ENCODE measurements at places on chromosomes 1 and 21. TPM values are rescaled to one million over a fixed set of nuclear protein-coding genes. Genes with fewer than 3 reads are reported as not detected.
A peak's percentile ranks its signal among the peaks of the same experiment; 100 is the strongest.

DNA sequence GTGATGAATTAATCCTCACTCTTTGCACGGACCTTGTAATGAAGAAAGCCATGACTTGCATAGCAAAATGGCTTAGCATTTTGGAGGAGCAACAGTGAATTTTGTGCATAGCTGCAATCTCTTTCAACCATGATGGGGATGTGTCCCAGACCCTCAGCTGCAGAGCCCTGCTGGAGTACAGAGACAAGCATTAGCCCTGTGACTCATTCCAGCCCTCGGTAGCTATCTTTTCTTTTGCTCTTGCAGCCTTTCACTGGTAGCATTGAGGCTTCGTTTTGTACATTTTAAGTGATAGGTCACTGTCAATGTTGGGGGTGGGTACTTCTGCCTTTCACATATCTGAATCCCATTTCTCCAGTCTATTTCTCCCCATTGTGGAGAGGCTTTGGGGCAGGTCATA lies 58.4 kb downstream of the SLC35F3 start:
- DNase-seq, result no peak

GRCh38 chr21:38321568-38321967 lies 64.8 kb downstream of the KCNJ15 start:
- DNase-seq, result no peak

DNA sequence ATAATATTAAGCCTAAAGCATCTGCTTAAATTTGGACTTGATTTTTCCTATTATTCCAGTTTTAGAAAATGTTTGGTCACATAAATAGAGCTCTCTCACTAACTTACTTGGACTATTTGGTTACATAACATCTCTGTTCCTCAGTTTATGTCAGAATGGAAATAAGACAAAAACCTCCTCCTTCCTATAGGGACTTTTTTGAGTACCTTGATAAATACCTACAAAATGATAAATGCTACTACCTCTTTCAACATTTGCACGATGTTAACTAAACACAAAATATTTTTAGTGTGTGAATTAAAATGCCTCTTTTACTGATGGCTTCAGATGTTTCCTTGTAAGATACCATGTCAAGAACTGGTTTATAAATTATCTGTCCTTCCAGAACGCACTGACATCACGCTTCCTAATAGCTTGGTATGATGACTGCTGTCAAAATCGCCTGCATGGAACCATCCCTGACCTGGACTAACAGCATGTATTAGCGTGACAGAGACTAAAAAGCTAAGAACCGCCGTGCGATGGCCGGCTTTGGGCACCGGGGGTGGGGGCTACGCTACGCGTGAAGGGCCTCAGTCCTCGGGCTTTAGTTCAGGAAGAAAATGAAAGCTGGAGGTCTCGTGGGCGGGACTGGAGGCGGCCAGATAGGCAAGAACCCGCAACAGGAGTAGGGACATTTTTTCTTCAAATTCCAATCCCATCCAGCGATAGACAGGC lies 133.2 kb upstream of the BARHL2 start:
- DNase-seq, result no peak

DNA sequence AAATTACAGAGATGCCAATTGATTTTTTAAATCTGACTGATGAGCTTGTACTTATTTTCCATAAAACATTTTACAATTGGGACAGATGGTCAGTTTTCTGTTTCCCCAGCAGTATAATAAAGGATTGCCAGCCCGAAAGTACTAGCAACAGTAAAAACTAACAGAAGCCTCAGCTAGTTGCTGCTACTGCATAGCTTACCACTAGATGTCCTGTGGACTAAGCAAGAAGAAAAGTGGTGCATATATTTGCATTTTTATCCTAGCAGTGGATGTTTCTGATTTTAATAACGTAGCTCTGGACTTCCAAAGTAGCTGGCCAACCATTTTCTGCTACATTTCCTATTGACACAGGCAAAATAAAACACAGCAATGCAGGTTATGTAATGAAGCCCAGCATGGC lies 241.5 kb downstream of the BARHL2 start:
- DNase-seq, result no peak

DNA sequence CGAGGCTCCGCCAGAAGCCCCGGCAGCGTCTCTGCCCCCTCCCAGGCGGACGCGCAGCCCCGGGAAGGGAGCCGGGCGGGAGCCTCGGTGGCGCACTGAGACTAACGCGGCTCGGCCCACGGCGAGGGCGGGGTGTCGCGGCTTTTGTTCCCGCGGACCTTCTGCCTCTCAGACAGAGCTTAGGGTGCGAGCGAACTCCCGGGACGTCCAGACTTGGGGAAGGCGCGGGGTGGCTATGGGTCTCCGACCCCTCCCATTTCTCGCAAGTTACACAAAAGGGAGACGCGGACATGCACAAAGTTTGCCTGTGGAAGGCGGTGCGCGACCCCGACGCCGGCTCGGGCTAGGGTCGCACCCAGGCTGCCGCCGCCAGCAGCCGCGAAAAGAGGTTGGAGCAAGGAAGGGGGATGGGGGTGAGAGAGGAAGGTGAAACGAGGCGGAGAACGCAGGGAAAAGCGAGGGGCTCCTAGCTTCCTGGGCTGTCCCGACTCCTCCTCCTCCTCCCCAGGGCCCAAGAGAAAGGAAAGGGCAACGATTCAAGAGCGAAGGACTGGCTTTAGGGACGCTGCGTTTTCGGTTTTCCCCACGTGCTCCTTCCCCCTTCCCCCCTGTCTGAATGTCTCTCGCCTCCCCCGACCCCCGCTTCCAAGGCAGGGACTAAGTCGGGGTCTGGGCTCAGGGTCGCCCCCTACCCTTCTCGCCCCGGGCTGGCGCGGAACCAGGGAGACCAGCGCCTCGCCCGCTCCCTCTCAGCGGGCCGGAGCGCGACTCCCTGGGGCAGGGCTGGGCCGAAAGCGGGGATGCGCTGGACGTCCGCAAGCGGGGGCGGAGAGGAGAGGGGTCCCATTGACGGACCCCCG lies 729 bp downstream of the APP start:
- DNase-seq, result peak; percentile 66

DNA sequence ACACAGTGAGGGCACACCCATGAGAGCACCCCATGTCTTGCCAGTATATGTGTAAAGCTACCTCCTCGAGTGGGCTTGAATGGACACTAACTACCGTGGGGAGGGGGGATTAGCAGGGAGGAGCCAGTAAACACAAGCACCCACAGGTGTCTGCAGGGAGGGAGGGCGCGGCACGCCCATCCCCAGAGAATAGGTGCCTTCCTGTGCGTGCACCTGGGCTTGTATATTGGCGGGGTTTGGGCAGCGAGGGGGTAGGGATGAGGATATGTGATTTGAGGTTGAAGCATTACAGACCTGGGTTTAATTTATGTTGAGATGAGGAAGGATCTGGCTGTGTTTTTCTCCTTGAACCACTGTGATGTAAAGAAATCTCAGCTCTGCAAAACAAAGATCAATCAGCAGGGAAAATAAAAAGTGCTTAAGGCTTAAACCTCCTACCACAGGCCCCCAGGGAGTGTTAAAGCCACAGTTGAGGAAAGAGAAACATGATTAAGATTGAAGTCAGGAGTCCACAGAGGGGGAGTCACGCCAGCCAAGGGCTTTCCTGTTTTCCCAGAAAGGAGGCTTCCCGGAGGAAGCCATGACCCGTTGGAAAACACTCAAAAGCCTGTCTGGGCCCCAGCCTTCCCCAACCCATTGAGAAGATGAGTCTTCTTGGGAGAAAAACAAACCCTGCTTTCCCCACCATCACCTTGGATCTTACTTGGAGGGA lies 80.0 kb downstream of the CAMK2N1 start:
- DNase-seq, result no peak

DNA sequence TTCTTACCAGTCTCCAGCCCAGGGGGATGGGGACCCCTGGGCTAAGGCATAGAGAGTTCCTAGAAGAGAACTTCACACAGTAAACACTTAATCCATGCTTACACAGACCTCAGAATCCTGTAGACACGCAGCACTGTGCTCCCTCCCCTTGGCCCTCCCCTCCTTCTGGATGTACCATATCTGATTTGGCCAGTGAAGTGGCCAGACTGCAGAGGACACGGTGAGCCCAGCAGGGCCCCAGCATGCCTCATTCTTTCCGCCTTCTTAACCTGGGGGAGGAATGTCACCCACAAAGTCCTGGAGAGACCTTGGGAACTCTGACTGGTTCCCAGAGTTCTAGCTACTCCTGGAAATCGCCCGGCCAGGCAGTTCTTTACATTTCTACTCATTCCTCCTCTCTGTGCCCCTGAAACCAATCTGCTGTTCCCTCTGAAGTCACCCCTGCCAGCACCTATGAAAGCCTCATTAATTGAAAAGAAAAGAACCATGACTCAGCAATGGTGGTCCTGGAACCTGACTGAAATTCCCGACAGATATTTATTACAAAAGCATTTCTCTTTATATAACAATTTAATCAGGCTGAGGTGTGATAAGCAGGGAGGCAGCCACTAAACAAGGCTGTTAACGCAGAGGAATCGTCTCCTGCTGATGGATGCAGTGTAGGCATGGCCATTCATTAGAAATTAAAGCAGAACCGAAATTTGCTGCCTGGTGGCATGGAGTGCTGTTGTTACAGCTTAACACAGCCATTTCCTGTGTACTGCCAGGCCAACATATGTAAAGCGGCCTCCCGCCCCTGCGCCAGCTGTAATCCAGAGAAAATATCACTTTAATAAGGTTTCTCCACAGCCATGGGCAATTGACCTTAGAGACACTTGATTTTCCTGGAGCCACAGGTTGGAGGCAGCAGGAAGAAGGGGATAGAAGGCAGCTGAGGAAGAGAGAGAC lies 74.6 kb upstream of the KCND3 start:
- DNase-seq, result peak; percentile 82

DNA sequence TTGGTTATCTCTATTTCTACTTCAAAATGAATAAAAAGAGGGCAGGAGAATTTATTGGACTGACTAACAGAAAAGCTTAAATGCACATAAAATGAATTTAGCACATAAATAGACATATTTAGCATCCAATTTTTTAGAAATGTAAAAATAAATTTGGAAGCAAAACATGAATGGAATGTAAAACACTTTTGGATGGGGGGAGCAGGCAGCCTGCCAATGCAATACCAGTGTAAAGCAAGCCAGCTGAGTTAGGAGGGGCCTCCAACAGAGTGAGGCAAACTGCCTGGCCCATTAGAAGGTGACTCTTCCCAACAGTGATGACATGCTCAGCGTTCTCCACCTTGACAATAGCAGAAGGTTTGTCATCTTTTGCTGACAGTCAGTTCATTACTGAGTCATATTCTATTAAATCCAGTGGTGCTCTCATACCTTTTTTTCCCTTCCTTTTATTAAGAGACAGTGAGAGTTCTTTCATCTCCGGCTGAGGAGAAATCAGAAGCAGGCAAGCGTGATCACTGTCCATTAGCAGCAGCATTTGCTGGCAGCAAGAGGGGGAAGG lies 19.5 kb upstream of the EXO1 start:
- DNase-seq, result no peak

Gene FAM43B
- 3.0 TPM for total RNA-seq

DNA sequence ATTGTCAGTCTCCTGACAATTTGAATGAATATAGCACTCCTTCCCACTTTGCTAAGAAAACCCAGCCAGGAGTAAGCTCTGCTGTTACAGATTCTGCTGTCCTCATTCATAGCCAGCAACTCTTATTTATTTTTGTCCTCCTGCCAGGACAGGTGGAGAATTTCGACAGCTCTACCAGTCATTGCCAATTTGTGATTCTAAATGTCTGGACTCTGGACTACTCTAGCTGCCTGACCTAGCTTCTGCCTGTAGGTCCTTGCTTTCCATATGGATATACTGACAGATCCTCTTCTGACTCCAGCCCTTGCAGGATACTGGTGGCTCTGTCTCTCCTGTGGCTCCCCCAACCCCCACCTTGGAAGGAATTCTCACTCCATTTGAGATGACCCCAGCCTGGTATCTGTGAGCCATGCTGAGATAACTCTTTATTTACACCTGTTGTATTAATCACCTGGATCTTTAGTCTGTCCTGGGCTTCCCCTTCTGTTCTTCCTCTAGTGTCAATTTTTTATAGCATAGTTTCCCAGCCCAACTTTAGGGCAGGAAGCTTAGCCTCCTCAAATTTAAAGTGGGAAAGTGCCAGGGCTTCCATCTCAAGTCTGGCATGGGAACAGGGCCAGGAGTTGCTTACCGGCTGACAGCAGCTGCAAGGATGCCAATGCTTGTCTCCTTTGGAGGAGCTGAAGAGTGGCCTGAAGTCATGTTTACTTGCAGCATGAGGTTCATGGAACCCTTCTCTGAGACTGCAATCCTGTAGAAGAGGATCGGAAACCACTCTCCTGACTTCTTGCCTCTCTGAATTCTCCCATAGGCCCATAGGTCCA lies 6.7 kb downstream of the PM20D1 start:
- DNase-seq, result no peak

Gene VANGL1
- 10.2 TPM for total RNA-seq

Gene TRIM67
- total RNA-seq, result 13.8 TPM

- DNase-seq, result no peak
Measured at GRCh38 chr1:156356875-156357534, 12.0 kb upstream of the RHBG start.

Gene IVL
- total RNA-seq, result not detected

Gene ATP1A4
- total RNA-seq, result 0.50 TPM

DNA sequence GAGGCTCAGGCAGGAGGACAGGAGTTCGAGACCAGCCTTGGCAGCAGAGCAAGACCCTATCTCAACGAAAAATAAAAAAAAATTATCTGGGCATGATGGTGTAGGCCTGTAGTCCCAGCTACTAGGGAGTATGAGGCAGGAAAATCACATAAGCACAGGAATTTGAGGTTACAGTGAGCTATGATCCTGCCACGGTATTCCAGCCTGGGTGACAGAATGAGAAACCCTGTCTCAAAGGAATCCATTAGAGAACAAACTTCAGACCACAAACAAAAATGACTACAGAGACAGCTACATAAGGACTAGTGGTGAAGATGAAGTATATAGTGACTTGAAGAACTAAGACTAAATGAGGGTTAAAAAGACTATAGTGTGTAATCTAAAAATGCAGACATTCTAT lies 233.1 kb downstream of the RERE start:
- DNase-seq, result no peak

- no peak for DNase-seq
Measured at GRCh38 chr1:211490038-211490678, 1.8 kb downstream of the RD3 start.

Gene PTPN14
- 16.3 TPM for total RNA-seq

DNA sequence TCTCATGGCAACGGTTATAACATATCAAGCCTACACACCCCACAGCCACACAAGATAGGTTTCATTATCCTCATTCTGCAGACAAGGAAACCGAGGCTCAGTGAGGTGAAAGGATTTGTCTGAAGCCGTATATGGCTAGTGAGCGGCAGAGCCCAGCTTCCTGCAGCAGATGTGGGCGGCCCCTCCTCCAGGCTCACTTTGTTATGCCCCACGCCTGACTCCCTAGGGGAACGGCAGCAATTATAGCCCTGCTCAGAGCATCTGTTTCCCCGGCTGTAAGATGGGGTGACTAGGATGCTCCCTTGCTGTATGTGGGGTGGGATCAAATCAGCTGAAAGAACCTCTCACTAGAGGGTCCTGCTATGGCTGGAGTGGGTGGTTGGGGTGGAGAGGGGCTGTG lies 22.1 kb downstream of the GRHL3 start:
- DNase-seq, result no peak
